ENCODE measurements at places on chromosomes 1 and 21.

DNA sequence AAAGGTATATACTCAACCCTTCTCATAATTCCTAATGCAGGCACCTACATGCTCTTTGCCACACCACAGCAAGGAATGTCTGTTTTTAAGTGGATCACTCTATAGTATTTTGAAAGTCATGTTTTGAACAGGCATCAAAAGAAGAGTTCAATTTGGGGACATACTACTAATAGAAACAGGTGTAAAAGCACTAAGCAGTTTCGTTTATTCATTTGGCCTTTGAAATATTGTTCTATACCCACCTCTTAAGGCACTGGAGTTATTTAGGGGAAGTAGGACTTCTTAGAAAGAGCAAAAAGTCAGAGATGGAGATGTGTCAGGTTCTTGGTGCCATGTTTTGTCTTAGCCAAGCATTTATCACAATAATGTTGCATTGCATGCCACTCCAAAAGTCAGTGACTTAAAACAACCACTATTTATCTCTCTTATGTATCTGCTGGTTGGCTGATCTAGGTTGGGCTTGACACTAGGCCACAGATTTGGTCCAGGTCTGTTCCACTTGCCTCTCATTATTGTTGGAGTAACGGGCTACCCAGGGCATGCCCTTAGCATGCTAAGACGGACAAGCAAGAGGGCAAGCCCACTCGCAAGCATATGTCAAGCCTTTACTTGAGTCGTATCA is 107.5 kb downstream of the RGL1 start:
- DNase-seq: no peak

DNA sequence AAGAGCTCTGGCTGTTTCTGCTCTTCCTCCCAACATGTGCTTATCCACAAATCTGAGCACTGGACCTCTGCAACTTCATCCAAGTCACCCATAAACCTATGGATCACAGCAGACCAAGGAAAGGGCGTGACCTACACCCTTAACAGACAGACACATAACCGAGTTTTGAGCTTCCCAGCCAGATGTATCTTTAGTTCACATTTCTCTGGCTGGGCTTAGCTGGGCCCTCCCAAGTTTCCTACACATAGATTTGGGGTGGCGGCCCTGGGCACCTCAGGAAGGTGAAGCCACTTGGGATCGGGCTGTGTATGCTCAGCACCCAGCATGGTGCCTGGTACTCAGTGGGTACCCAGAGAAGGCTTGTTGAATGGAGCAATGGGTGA is 26.4 kb downstream of the FAAH start:
- no peak for DNase-seq

DNA sequence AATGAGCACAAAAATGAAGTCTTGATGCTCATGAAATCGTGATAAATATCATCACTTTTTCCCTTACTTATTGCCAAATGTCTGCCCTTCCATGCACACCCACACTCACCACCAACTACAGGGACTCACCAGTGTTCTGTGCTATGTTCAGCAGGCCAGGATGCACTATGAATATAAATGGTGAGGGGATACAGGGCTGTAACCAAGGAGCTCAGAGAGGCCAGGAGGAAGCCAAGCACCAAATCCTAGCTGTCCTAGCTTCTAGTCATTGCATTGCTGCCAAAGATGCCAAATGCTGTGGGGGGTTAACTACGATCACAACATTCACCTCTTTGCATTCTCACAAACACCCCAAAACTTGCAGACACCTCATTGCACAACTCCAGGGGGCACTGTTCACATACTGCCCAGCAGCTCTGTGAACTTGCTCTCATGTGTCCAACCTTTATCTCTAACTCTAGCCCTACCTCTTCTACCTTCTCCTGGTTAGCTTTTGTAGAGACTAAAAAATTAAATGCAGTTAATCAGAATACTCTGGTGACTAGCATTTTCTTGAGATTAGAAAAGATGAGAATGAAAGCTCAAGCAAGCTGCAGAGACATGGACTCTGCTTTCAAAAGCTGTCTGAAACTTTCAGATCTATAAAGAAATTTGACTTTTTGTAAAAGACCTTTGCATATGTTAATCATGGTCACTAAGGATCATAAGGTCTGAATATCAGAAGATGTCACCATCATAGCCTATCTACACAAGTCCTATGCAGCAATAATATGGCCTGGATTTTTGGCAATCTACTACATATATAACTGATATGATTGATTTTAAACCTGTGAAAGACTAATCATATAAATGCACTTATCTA is 13.9 kb upstream of the KIF14 start:
- DNase-seq: no peak

DNA sequence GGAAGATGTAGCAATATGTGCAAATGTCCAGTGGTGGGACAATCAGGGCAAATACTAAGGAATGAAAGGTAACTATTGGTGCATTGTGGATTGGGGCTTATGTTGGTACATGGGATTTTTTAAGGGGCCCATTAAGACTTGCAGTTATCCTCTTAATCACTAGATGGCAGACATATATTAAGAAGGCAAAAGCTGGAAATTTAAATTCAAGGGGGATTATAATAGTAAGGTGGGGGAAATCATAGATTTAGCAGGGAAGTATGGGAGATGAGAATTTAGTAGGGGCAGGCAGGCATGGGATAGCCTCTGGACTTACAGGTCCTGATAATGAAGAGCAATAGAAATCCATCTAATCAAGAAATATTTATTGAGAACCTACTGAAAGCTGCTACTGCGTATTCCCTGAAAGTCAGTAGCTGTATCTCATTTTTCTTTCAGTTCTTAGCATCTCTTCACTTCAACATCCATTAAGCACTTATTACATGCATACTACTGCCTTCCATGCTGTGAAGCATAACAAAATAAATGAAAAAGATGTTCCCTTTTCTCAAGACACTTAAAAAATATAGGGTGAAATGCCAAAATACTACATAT is 251.8 kb downstream of the CRB1 start:
- no peak for DNase-seq

DNA sequence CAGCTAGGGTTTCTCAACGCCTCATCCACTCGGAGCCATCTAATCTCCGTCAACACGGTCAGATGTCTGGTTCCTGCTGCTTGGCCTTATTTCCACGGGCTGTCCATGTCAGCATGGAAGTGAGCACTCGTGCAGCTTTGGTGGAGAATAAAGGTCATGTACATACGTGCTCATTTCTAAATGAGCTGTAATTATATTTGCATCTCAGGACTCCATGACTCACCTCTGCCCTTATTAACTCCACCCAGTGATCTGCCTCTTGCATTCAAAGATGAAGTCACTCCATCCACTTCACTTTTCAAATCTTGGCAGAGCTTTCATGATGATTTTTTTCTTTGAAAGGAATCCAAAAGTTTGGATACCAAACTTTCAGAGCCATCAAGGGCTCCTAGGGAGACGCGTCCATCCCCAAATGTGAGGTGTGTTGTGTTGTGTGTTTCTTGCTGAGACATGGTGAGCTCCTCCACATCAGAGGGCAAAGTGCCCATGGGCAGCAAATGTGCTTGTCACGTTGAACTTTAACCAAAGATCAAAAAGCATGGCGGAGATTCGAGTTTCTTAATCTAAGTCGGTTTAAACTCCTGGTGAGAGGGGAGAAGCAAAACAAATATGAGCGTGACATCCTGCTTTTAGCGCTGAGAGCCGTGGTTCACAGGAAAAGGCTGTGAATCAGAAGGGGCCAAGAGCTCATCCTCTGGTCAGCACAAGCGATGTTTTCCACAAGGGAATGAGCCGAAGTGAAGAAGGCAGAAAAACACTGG is 68.6 kb upstream of the ERRFI1 start:
- DNase-seq: no peak

GRCh38 chr1:203631349-203631748 is 4.7 kb downstream of the ATP2B4 start:
- no peak for DNase-seq

DNA sequence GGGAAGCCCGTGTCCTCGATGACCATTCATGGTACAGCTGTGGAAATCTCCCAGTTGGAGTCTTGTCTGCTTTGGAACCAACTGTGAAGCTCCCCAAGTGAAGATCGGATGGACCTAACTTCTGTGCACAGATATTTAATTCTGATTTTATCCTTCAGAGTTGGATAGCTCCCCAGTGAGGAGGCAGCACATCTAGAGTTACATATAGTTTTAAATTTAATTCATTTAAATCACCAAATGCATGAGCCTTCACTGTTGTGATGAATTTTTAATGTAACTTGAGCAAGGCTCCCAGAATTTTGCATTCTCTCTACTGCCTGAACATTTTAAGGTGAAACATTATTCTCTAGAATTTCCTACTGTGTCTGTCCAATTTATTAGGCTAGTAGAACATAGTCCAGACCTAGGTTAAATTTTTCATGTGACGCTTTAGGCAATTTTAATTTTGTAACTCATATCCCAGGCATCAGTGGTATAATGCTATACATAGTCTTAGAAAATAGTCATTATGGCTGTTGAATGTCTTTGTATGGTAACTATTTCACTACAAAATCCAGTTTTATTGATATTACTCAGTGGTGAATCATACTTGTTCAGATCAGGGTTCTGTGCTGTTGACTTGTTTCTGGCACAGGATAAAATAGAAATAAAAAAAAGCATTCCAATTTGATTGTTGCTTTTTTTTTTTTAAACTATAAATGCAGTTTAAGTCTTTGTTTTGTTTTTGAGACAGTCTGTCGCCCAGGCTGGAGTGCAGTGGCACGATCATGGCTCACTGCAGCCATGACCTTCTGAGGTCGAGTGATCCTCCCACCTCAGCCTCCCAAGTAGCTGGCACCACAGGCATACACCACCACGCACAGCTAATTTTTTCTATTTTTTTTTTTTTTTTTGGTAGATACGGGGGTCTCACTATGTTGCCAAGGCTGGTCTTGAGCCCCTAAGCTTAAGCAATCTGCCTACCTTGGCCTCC is 66.9 kb downstream of the PRDM2 start:
- DNase-seq: no peak

DNA sequence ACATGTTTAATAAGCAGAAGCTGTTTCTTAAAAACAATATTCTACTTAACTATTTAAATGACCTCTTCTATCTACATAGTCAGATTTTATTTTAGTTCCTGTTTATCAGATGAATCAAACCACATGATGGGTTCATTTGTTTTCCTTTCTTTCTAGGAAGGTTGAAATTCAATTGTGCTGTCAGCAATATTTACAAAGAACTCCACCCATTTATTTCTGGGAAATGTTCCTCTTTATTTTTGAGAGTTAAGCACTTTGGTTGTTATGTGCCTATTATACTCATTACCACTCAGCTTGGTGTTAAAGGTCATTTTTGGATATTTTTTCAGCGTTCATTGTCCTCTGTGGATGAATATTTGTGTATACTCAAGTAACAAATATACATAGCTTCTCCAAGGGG is 84.9 kb downstream of the C4BPA start:
- DNase-seq: no peak

DNA sequence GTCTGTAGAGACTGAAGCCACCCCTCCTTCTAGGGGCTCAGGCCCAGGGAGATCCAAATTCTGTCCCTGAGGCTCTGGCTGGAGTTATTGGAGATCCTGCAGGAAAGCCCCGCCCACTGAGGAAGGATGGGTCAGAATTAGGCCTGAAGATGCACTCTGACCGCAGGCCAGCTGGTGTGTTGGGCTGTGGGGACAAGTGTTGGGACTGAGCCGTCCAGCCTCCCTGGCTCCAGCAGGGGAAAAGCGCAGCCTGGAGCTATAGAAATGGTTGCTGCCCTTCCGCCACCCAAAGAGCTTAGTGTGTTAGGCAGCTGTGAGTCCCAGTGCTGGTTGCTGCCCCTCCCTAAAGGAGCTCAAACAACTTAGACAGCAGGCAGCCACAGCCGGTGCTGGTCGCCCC is 33.0 kb upstream of the PRRX1 start:
- DNase-seq: no peak

DNA sequence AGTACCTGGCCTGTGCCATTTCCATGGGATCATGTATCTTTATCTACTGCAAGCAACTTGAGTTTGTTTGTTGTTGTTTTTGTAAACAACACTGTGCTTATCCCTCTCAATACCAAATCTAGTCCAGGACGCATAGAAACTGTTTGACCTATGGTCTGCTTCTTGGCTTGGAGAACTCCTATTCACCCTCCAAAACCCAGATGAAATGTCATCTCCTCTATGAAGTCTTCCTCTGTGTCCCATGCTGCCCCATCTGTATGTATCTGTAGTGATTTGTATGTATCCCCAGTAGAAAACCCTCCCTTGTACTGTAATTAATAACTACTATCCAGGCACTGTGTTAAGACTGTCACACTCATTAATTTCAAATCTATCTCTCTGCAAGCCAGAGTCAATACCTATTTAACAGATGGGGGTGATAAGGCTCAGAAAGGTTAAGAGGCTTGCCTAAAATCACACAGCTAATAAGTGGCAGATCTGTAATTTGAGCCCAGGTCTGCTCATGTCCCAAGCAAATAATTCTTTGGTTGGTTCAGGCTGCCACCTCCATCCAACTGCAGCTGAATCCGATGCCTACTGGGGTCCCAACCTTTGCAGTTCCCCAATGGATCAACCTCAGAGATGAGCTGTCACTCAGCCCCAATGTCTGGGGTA is 24.6 kb upstream of the ECE1 start:
- DNase-seq: no peak

DNA sequence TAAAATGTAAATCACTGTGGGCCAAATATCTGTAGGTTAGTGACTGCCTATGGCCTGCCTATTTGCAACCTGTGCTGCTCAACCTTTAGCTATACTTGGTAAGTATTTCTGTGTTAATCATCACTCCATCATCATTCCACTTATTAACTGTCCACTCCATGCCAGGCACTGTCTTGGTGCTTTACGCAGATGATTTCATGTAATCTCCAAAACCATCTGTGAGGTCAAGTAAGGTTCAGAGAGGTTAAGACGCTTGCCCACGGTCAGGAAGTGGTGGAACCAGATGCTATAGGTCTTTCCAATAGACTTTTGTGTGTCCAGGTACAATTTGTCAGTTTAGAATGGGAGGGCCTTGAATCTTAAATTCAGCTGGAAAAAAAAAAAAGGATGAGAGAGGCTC is 10.8 kb upstream of the PHACTR4 start:
- DNase-seq: no peak

DNA sequence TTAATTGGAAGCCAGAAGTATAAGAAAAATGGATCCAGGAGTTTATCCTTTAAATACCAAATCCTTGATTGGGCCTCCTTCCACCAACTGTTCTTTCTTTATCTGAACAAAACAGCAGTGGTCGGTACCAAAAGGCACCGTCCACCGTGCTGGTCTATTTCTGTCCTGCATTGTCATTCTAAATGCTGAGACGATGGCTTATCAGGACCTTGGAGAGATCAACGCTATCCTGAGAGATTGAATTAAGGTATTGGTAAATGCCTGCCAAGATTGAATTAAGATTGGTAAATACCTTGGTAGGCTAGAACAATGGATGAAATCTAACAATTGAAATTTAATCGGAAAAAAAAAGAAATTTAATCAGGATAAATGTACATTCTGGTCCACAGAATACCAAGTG is 73.4 kb upstream of the SOD1 start:
- DNase-seq: no peak
